ENCODE measurements at places on chromosomes 3 and 15.

DNA sequence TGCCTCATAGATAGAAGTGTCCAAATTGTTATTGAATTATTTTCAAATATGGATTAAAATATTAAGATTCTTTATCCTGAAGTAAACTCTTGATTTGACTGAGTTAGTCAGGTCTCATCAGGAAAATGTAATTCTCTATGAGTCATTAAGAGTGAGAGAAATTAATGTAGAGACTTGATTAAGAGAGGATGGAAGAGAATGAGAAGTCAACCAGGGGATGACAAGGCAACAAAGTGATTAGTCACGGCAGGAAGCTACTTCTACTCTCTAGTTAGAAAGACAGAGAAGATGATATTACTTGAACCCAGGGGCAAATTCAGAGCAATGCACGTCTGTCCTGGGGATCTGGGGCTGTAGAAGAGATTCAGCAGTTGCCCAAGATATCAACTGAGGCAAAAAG, 202.5 kb downstream of the LSAMP start:
- no peak for DNase-seq

- no peak for DNase-seq
Observed at GRCh38 chr3:172750069-172750367, 508 bp upstream of the ECT2 start.

DNA sequence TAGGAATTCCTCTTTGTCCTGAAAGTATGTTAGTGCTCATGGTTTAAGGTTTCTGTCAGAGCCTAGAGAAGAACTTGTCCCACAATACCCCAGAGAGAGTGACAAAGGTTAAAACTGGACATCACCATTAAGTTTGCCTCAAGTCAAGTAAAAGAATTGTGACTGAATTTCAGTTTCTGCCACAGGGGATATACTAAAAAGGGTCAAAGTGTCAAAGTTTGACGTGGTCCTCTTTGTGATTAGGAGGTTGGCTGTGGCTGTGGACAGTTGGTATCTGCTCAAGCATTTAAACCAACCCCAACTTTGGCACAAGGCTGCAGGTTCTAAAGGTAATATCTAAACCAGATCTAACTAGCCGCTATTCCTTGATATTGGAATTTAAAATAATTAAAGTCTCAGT, 26.1 kb downstream of the FMN1 start:
- no peak for DNase-seq

DNA sequence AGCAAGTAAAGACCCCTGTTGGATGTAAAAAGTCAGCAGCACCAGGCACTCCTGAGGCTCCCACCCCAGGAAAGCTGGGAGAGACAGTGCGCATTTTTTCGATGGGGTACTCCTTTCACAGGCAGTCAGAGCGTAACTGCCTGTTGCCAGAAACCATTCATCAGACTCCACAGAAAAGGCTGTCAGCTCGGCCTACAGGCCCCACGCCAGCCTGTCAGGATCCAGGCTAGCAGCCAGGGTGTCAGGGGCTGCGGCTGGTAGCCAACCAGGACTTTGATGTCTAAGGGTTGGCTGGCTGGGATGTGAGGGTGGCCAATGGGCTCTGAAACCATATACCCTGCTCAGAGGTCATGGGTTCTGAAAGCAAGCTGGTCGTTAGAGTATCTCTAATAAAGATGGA, 164.5 kb downstream of the WNT5A start:
- DNase-seq, result no peak

DNA sequence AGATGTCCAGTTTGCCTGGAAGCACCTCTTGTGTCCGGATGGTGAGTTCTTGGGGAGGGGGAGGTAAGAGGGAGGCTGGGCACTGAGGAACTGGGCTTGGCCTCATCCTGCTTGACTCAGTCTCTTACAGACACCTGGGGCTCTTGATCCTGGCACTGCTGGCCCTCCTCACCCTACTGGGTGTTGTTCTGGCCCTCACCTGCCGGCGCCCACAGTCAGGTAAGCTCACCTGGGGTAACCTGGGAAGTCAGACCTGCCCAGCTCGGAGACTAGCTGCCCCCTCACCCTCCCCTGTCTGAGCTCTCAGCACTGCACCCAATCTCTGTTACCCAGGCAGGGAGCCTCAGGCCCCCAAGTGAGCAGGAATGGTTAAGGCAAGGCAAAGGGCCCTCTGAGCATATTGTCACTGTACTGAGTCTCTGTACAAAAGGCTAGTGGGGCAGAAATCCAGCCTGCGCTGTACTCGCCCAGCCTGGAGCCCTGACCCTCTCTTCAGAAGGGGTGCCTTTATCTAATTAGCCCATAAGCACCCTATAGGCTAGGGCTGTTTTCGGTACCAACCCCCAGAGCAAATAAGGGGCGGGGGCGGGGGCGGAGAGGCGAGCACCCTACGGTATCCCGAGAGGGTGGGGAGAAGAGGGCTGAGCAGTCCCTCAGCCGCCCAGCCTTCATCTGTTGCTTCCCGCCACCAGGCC, 2.2 kb upstream of the IL17RC start:
- no peak for DNase-seq

- no peak for DNase-seq
Observed at GRCh38 chr3:69219101-69219708, 96.8 kb upstream of the LMOD3 start.

DNA sequence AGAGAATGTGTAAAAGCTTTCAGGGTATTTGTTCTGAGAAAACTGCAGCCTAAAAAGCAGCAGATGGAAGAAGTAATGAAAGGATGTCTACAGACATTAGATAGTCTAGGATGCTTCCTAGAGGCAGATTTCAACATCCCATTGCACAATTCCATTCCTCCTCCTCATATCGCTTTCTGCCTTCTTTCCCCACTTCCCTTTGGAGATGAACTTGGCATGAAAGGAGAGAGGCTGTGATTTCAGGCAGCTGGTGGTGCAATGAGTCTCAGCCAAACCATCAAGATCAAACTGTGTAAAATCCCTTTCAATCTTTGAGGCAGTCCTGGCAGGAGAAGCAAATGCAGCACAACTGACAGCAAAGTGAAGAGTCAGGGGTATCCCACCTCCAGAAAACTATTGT, 438.7 kb upstream of the KCNMB2 start:
- no peak for DNase-seq
